ENCODE measurements at places on chromosomes 2 and 18.

DNA sequence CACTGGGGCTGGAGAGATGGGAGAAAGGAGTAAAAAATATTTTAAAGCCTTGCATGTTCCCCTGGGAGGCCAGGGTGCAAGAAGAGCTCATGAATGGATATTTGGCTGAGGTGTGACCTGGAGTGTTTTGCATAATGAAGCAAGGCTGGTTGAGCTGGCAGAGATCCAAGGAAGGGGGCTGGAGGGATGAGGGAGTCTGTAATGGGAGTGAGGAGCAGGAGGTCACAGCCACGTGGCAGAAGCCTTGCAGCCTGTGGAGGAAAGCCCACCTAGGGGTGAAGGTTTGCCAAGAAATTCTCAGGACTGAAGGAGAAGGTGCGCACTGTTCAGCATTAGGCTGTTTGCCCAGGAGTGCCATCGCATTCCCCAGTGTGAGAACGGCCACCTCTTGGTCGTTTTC, 40.3 kb upstream of the ATP8B1 start:
- DNase-seq: no peak

DNA sequence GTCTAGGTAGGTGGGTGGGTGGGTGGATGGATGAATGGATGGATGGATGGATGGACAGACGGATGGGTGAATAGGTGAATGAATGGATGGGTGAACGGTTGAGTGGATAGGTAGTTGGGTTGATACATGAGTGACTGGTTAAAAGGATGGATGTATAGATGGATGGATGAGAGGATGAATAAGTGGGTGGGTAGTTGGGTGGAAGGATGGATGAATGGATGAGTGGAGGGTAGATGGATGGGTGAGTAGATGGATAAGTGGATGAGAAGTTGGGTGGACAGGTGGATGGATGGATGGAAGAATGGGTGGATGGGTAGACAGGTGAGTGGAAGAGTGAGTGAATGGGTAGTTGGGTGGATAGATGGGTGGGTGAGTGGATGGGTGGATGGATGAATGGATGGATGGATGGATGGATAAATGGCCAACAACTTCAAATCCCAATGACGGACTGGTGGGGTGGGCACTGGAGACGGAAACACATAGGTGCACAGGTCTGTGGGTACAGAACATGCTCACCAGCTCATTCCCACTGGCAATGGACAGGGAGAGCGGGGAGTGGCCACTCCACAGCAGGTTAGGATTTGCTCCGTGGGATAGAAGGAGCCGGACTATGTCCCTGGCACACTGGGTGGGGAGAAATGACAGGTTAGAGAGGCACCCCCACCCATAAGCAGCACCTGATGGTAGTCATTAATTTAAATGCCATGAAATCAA, 48.8 kb downstream of the ANKMY1 start:
- DNase-seq: no peak

DNA sequence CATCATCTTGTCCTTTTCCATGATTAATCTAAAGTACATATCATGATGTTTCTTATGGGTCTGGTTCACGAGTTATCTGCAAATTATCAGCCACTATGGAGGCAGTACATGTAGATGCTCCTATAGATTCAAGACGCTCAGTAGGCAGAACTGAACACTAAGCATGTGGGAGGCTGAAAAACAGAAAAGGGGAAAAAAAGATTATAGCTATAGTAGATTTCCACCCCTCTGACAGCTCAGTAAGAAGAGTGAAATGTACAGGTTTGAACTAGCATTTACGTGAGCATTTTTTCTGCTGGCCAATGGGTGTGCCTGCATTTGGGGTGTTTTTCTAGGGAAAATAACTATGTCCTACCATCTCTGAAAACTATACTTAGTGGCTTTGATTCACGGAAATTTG, 308.9 kb downstream of the ZEB2 start:
- DNase-seq: no peak

GRCh38 chr18:77071061-77071460, 61.5 kb downstream of the MBP start:
- no peak for DNase-seq

- no peak for DNase-seq
These were observed 89.2 kb downstream of the FAM124B start for GRCh38 chr2:224312741-224313140.

DNA sequence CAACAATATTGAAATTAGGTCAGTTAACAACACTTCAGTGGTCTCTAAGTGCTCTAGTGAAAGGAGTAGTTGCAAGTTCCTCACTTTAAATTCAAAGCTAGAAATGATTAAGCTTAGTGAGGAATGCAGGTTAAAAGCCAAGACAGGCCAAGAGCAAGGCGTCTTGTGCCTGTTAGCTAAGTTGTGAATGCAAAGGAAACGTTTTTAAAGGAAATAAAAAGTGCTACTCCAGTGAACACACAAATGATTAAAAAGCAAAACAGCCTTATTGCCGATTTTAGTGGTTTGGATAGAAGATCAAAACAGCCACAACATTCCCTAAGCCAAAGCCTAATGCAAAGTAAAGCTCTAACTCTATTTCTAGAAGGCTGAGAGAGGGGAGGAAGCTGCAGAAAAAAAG, 44.7 kb downstream of the ANTXR1 start:
- no peak for DNase-seq

- DNase-seq: no peak
These were observed 182.0 kb upstream of the LINC00305 start for GRCh38 chr18:64330931-64331330.

DNA sequence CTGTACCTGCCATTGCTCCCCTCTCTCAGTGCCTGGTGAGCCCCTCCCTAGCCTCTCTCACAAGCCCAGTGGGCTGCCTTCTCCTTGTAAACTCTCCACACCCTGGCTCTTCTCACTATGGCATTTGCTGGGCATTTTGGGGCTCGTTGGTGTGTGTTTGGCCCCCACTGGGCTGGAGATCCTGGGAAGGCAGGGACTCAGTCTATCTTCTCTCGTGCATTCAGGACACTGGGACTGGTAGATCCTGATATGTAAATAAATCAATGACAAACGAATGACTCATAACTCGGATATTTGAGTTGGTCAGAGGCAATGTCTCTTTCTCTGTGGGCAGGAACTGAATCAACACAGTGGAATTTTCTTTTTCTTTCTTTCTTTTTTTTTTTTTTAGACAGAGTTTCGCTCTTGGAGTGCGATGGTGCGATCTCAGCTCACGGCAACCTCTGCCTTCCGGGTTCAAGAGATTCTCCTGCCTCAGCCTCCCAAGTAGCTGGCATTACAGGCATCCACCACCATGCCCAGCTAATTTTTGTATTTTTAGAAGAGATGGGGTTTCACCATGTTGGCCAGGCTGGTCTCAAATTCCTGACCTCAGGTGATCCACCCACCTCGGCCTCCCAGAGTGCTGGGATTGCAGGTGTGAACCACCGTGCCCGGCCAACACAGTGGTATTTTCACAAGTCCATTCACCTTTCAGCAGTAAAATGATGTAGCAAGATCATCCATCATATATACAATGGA, 144.6 kb upstream of the SPRED2 start:
- DNase-seq: peak; percentile 75

DNA sequence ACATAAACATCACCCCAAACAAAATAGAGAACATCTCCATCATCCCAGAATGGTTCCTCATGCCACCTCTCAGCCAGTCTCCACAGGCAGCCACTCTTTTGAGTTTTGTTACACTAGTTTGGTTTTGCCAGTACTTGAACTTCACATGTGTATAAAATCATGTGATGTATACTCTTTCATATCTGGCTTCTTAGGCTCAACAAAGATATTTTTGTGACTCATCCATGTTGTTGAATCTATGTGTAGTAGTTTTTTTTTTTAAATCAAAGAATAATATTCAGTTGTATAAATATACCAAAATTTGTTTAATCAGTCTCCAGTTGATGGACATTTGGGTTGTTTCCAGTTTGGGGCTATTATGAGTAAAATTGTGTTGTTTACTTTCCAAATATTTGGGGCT, 75.9 kb downstream of the PMS1 start:
- no peak for DNase-seq

DNA sequence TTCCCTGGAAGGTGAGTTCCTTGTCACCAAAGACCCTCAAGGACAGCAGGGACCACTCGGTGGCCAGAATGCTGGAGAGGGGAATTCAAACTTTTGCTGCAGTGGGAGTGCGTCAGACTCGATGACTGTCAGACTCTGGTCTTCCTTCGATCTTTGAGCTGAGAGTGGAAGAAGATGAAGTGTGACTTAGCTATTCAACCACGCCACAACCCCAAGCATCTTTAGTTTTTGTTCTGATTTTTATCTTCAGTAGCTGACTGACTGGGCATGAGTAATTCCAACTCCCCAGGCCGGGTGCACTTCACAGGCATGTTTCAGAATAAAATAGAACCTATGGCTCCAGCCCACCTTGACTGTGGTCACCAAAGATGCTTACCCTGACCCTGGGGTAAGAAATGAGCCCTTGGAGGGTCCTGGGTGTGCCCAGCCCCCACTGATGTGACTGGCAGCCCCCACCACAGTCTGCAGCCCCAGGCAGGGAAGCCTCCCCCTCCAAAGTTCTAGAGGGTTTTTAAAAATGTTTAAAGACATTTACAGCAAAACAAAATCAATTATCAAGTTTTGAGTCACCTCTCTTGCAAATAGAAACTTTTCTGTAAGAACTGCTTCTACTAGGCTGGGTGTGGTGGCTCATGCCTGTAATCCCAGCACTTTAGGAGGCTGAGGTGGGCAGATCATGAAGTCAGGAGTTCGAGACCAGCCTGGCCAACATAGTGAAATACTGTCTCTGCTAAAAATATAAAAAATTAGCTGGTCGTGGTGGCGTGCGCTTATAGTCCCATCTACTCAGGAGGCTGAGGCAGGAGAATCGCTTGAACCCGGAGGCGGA, 24.9 kb upstream of the YWHAQ start:
- DNase-seq: peak; percentile 87

DNA sequence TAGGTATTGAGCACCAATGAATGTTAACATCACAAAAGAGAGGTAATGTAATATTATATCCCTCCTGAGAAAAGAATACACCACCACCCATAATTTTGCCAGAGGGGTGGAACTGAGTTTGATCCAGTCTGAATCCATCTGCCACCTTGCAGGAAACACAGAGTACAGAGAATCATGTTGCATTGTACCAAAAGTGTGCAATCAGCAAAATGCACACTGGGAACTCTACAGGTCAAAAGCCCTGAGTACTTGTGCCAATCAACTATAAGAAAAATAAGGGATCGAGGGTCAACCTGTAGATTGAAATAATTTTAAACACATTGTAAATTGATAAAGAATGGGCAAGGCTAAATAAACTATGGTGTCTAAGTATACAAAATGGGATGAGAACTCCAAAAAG, 141.5 kb downstream of the KCNH7 start:
- no peak for DNase-seq

GRCh38 chr2:45935791-45936622, 284.5 kb downstream of the PRKCE start:
- DNase-seq: peak; percentile 99

DNA sequence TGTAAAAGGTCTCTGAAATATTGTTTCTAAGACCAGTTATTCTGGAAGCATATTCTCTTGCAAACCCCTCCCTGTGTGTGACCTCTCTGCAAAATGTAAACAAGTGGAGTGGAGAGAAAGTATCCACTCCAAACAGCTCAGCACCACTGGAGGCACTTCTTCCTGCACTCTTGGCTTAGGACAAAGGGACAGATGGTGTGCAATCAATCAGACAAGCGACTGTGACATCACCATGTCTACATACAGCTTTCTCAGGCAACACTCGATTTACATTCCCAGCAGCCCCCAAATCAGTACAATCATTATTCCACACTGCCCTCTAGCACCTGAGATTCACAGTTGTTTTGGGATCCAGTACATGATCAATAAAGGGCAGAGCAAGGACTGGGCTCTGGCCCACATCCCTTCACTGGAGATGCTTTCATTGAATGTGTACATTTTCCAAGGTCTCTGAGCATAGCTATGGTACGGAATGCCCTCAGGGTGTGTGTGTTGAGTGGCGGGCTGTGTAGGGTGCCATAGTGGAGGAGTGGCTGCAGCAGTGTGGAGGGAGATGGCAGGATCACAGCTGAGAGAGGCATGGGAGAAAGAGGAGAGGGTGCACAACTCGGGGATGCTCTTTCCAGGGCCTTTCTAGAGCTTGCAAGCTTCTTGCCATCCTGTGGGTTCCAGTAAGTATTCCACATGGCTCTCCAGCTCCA, 311.8 kb upstream of the ST6GAL2 start:
- no peak for DNase-seq
